Thoracic aorta endothelial cell (primary cell): ENCODE measurements at places on chromosomes 2 and 18. TPM values are rescaled to one million over a fixed set of nuclear protein-coding genes. Genes with fewer than 3 reads are reported as not detected.

Gene COL4A3
- 0.13 and 0.14 TPM in 2 replicates for total RNA-seq

Gene PAX8
- 0.13 and 0.43 TPM in 2 replicates for total RNA-seq

Gene COLEC11
- not detected in 2 replicates for total RNA-seq

Gene OSBPL6
- total RNA-seq: 11.8 and 14.6 TPM in 2 replicates

Gene AKAIN1
- total RNA-seq: not detected in 2 replicates

Gene INPP4A
- 25.8 and 31.9 TPM in 2 replicates for total RNA-seq

Gene ANKRD39
- total RNA-seq: 6.8 and 9.1 TPM in 2 replicates

Gene LRP1B
- 0.07 and 0.13 TPM in 2 replicates for total RNA-seq

Gene CNTNAP5
- total RNA-seq: not detected in 2 replicates

Gene GAREM2
- total RNA-seq: 1.1 TPM in 2 replicates

Gene RMDN2
- total RNA-seq: 5.3 and 5.9 TPM in 2 replicates

Gene FSHR
- not detected in 2 replicates for total RNA-seq

Gene WDFY1
- 140 and 141 TPM in 2 replicates for total RNA-seq

Gene ANTXR1
- total RNA-seq: 7.4 and 20.6 TPM in 2 replicates

Gene KATNAL2
- total RNA-seq: 1.2 and 3.0 TPM in 2 replicates

Gene EMILIN1
- 7.6 and 9.8 TPM in 2 replicates for total RNA-seq

Gene MOGAT1
- total RNA-seq: not detected in 2 replicates

Gene GPBAR1
- 0.07 and 0.40 TPM in 2 replicates for total RNA-seq

Gene MRPL30
- 56.0 and 63.3 TPM in 2 replicates for total RNA-seq

Gene ZDBF2
- 19.2 and 21.4 TPM in 2 replicates for total RNA-seq

Gene SKOR2
- total RNA-seq: not detected in 2 replicates

Gene MFSD2B
- total RNA-seq: 0.14 TPM in 1 of 2 replicates, not detected in the other

Gene ADGRF3
- total RNA-seq: 0.14 and 1.1 TPM in 2 replicates

Gene DPYSL5
- total RNA-seq: not detected in 2 replicates

Gene DPP10
- not detected in 2 replicates for total RNA-seq

Gene CFLAR
- 385 and 532 TPM in 2 replicates for total RNA-seq

Gene RAX
- total RNA-seq: not detected in 2 replicates

Gene LYG1
- total RNA-seq: 0.27 and 0.57 TPM in 2 replicates

Gene PSMD14
- 156 and 158 TPM in 2 replicates for total RNA-seq

Gene SCN1A
- total RNA-seq: not detected in 2 replicates
